Activated T-helper 1 cell treated with anti-CD3 and anti-CD28 coated beads, Interleukin-12 subunit alpha, Interleukin-12 subunit beta, Interleukin-2, Interleukin-4 antibody, amounts not matched to agents 30 ng/mL and 10 ng/mL and 1 ng/mL, durations not matched to agents 14 hours and 24 hours and 36 hours (primary cell): ENCODE measurements at places on chromosomes 11 and 22. TPM values are rescaled to one million over a fixed set of nuclear protein-coding genes. Genes with fewer than 3 reads are reported as not detected.

- no peak overlapping the region for H3K4me3 ChIP-seq
- peaks cover 21% of the 10 kb centered on the region for H3K27me3 ChIP-seq
- peaks cover 13% of the 10 kb centered on the region for H3K36me3 ChIP-seq
- H3K27ac ChIP-seq = no peak overlapping the region
- peaks cover 4% of the 10 kb centered on the region for H3K4me1 ChIP-seq
Observed at GRCh38 chr22:20441631-20442484, 4.2 kb upstream of the SCARF2 start.

Gene TSG101
- 41.8 and 49.7 TPM in 2 replicates for total RNA-seq

Gene TOMM22
- total RNA-seq = 153 and 156 TPM in 2 replicates

DNA sequence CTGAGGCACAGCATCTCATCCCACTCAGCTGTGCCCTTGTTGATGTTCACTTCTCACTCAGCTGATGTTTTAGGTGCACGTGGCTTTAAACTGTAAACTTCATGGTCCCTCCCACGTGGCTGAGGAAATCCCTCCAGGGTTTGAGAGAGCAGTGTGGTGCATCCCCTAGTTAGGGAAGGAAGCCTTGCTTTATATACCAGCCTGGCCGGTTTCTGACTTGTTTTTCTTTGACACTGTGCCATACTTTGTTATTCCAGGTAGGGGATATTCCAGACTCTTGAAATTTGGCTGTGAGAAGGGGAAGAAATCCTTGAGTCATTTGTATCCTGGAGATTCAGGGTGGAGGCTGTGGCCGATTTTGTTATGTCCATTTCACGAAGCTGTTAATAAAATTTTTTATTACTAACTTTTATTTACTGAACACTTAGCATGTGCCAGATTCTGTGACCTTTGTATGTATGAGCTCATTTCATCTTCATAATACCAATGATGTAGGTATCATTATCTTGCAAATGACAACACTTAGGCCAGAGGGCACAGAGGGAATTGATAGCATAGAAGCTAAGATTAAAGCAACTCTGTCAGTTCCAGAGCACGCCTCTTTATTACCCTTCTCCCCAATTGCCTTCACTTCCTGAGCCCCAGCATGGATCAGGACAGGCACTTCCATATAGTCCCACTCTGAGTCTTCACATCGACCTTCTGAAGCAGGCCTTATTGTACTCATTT, 116.6 kb downstream of the NAV2 start:
- no peaks in the 10 kb centered on the region for H3K36me3 ChIP-seq
- no peak overlapping the region for H3K27ac ChIP-seq
- peaks cover 5% of the 10 kb centered on the region for H3K27me3 ChIP-seq
- H3K4me3 ChIP-seq = no peak overlapping the region

DNA sequence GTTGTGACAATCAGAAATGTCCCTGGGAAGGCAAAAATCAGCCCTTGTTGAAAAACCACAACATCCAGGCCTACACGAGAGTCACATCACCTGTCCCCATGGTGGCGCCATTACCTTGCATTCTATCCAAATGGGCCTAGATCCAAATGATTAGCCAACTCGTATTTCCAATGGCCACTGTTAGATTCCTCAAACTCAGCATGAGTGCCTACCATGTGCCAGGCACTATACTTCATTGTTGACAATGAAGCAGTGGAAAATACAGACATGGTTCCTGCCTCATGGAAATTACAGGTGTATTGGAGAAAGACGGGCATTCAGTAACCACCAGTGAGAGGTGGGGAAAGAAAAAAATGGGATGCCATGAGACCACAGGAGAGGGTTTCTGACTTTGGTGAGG, 29.8 kb upstream of the CREB3L1 start:
- no peaks in the 10 kb centered on the region for H3K27me3 ChIP-seq
- DNase-seq = no peak
- H3K36me3 ChIP-seq = no peaks in the 10 kb centered on the region
- H3K4me1 ChIP-seq = peaks cover 24% of the 10 kb centered on the region

GRCh38 chr11:30488304-30488998, 97.7 kb downstream of the MPPED2 start:
- H3K27me3 ChIP-seq = no peaks in the 10 kb centered on the region
- no peaks in the 10 kb centered on the region for H3K36me3 ChIP-seq
- H3K4me1 ChIP-seq = no peaks in the 10 kb centered on the region
- H3K4me3 ChIP-seq = no peak overlapping the region

Gene HOATZ
- total RNA-seq = not detected in 2 replicates

DNA sequence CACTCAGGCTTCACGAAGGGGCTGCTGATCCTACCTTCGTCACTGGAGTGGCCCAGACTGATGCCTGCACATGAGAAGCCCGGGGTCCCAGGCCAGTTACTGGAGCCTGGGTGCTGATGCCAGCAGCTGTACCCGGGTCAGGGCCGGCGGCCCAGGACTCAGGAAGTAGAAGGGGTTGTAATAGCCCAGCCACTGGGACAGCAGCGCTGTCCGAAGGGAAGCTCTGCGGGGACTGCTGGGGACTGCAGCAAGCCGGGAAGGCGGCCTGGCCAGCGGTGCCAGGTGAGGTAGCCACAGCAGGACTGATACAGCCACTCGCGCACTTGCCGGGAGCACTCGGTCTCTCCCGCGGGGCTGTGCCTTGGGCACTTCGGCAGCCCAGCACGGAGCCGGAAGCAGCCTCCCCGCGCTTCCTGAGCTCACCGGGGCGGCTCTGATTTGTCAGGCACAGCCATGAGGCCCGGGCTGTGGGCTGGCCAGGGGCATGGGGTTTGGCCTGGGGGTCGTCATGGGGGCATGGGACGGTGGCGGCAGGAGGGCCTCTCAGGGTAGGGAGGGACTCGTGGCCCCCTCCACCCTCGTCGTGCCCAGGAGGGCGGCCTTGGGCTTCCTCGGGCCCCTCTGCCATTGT, 13.9 kb upstream of the OR8K1 start:
- H3K27ac ChIP-seq = no peak overlapping the region
- DNase-seq = no peak

- H3K36me3 ChIP-seq = peaks cover 16% of the 10 kb centered on the region
- H3K4me1 ChIP-seq = peaks cover 65% of the 10 kb centered on the region
- H3K4me3 ChIP-seq = peak within 1 kb of the TSS; percentile 87
- peaks cover 3% of the 10 kb centered on the region for H3K27me3 ChIP-seq
- peak; percentile 71 for DNase-seq
Observed at GRCh38 chr22:24427500-24428164, at the start of gene ADORA2A. TSS of gene ADORA2A (plus strand) at chr22:24427599. CDS start at chr22:24433405, 5,806 bp downstream.

DNA sequence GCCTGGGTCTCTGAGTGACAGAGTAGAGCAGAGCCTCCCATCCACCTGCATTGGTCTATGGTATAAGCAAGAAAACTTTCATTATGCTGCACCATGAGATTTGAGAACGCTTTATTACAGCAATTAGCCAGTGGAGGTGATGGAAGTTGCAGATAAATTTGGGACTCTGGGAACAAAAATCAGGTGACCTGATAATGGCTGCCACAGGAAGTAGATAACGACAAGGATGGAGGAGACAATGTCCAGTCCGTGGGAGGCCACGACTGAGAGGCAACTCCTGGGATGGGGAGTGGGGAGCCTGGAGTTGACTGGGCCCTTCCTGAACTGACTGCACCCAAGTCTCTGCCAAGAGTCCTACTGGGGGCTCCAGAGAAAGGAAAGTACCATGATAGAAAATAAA, 4.7 kb downstream of the MRGPRD start:
- H3K27me3 ChIP-seq = peaks cover 2% of the 10 kb centered on the region
- H3K4me3 ChIP-seq = no peak overlapping the region
- DNase-seq = no peak
- H3K27ac ChIP-seq = no peak overlapping the region

Gene OR5B21
- total RNA-seq = not detected in 2 replicates

GRCh38 chr11:76579056-76579751, 91.3 kb downstream of the LRRC32 start:
- H3K36me3 ChIP-seq = no peaks in the 10 kb centered on the region
- H3K27me3 ChIP-seq = no peaks in the 10 kb centered on the region
- H3K27ac ChIP-seq = no peak overlapping the region
- no peak for DNase-seq
- H3K4me1 ChIP-seq = no peaks in the 10 kb centered on the region
- H3K4me3 ChIP-seq = no peak overlapping the region

DNA sequence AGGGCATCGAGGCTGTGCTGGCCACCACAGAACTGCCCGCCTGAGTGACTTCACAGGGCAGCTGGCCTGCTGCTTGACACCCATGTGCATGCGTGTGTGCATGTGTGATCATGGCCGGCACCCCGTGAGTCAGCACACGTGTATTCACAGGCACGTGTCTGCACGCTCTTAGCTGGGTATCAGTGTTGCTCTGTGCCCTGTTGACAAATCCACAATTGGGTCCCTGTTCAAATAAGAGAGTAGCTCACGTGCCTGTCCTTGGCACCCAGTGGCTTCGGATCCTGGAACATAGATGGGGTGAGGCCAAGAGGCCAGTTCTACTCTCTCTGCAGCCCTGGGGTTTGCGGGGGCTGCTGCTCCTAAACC, 14.0 kb downstream of the B3GAT1 start:
- no peaks in the 10 kb centered on the region for H3K36me3 ChIP-seq
- H3K27me3 ChIP-seq = peaks cover 2% of the 10 kb centered on the region
- H3K4me3 ChIP-seq = no peak overlapping the region
- no peak for DNase-seq

- H3K27me3 ChIP-seq = peaks cover 7% of the 10 kb centered on the region
- H3K4me3 ChIP-seq = no peak overlapping the region
- H3K4me1 ChIP-seq = no peaks in the 10 kb centered on the region
- DNase-seq = no peak
Observed at GRCh38 chr11:108994887-108995286, 330.0 kb downstream of the DDX10 start.

GRCh38 chr11:86889001-86889341, 66.2 kb downstream of the FZD4 start:
- H3K27ac ChIP-seq = no peak overlapping the region
- no peaks in the 10 kb centered on the region for H3K36me3 ChIP-seq
- no peaks in the 10 kb centered on the region for H3K4me1 ChIP-seq
- DNase-seq = no peak

DNA sequence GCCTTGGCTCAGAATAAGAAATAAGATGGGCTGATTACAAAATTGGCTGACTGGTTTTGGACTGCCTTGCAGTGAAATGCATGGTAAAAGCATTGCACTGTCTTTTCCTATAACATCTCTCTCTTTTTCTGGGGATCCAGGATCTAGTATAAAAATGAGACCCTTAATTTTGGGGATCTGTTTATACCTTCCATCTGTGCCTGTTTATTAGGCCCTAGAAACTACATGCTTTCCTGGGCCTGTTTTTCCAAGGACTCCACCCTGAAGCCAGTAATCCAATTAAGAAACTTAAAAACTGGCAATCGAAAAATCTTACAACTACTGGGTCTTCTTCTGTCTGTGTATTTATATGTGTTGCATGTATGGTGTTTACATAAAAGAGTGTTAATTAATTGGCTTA, 14.5 kb downstream of the HORMAD2 start:
- H3K27me3 ChIP-seq = peaks cover 5% of the 10 kb centered on the region
- no peak overlapping the region for H3K27ac ChIP-seq
- peaks cover 1% of the 10 kb centered on the region for H3K36me3 ChIP-seq
- no peak for DNase-seq
- H3K4me3 ChIP-seq = no peak overlapping the region

DNA sequence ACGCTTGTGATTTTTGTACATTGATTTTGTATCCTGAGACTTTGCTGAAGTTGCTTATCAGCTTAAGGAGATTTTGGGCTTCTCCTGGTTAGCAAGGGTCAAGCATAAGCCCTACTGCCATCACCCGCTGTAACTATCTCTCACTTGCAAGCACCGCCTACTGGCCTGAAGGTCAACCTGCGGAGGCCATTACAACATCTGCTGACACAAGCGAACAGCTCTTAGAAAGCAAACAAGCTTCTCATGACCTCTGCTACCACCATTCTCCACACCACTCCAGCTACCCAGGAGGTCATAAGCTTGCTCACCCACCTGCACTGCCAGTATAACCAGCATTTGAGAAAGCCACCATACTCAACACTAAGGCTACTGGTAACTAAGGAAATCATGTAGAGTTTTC, 288.4 kb upstream of the KIRREL3 start:
- H3K4me3 ChIP-seq = no peak overlapping the region
- no peak overlapping the region for H3K27ac ChIP-seq
- no peaks in the 10 kb centered on the region for H3K27me3 ChIP-seq
- H3K36me3 ChIP-seq = no peaks in the 10 kb centered on the region
- no peak for DNase-seq

Gene PKNOX2
- not detected in 2 replicates for total RNA-seq

- H3K27me3 ChIP-seq = no peaks in the 10 kb centered on the region
- no peak for DNase-seq
- H3K4me3 ChIP-seq = no peak overlapping the region
- no peaks in the 10 kb centered on the region for H3K36me3 ChIP-seq
Observed at GRCh38 chr11:116730241-116730561, 42.6 kb downstream of the BUD13 start.

DNA sequence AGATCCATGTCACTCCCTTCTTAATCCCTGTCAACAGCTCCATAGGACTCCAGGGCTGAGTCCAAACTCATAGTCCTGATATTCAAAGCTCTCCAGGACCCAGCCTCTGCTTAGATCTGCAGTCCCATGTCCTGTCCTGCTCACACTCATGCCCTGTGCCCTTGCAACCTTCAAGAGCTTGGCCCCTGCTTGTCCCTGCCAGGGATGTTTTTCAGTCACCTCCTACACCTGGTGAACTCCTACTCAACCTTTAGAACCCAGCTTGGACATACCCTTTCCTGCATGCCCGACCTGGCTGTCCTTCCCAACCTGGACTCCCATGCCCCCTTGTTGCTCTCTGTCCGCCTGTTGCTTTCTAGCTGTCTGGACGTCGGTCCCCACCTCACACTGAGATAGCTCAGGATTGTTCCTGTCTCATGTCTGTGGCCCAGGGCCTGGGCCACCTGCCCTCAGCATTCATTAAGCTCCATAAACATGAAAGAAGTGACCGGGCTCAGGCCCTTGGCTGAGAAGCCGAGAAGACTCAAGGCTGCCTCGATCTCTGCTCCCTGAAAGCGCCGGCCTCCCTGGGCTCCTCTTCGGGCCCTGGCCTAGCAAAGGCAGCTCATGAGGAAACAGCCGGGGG, 48.8 kb upstream of the RTL6 start:
- peaks cover 10% of the 10 kb centered on the region for H3K27me3 ChIP-seq
- H3K36me3 ChIP-seq = no peaks in the 10 kb centered on the region
- peaks cover 4% of the 10 kb centered on the region for H3K4me1 ChIP-seq
- no peak overlapping the region for H3K27ac ChIP-seq
- H3K4me3 ChIP-seq = no peak overlapping the region

DNA sequence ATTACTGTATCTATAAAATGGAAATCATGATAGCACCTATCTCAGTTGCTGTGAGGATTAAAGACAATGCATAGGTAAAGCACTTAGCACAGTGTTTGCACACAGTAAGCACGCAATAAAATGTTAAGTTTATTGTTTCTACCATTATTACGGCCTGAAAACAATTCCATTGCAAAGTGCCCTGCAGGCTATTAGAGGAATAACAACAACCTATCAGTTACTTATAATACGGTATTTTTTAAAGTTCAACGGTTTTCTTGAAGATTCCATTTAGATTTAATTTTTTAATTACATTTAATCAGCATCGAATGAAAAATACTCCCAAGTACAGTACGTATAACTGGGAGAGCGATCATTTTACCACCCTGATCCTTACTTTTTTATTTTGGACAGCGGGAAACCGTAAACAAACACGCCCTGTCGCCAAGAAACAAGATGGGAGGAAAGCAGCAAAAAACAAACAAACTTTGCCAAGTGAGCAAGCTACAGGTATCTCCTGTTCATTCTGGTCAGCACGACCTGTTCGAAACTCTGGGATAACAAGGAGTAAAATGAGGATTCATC, 893 bp downstream of the SLC36A4 start:
- peak overlapping the region; percentile 97 for H3K4me3 ChIP-seq
- H3K27ac ChIP-seq = peak overlapping the region; percentile 97
- H3K4me1 ChIP-seq = peaks cover 17% of the 10 kb centered on the region
- peaks cover 13% of the 10 kb centered on the region for H3K27me3 ChIP-seq
- DNase-seq = no peak
- no peaks in the 10 kb centered on the region for H3K36me3 ChIP-seq
